ENCODE measurements at places on chromosomes 7 and 10.
A peak's percentile ranks its signal among the peaks of the same experiment; 100 is the strongest.

- DNase-seq: no peak
These were observed 38.1 kb downstream of the FAM107B start for GRCh38 chr10:14736600-14737081.

- DNase-seq: no peak
These were observed 45.5 kb upstream of the LRRN3 start for GRCh38 chr7:111045449-111045848.

DNA sequence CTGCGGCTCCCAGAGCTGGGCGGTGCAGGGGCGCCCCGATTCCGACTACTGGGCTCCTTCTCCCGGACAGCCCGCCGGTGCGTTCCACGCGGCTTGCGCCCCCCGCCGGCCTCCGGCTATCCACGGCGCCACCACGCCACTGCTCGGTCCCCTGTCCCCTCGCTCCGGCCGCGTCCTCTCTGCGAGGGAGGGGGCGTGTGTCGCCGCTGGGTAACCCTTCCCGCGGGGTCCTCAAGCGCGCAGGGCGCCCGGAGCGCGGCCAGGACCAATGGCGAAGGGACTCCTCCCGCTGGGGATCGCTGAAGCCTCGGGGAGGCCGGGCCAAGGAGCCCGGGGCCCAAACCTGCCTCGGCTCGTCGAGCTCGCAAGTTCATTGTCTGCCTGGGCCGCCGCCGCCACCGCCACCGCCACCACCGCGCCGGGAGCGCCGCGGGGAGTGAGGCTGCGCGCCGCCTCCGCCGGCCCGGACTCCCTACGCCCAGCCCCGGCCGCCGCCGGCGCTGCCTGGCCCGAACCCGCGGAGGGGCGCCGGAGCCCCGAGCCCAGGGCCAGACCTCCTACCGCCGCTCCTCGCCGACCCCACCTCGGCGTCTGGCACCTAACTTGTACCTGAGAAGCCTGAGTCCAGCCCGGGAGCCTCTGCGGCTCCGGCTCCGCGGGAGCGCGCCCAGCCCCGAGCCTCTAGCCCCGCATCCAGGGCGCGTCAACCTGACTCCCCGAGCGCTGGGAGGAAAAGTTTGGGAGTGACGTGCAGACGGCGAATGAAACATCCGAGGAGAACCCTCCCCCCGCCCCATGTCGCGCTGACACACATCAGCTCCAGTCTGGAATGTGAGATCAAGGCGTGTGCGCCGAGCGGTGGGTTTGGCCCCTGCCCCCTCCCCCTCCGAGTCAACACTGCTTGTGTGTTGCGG is at the start of gene CHST15:
TSS of gene CHST15 (minus strand) at position 739 of the 914 bp plus-strand sequence. CDS start 47,386 bp downstream, outside the sequence.
- DNase-seq: peak; percentile 66

- DNase-seq: no peak
These were observed 296.5 kb upstream of the ZNF32 start for GRCh38 chr10:43945094-43945730.

DNA sequence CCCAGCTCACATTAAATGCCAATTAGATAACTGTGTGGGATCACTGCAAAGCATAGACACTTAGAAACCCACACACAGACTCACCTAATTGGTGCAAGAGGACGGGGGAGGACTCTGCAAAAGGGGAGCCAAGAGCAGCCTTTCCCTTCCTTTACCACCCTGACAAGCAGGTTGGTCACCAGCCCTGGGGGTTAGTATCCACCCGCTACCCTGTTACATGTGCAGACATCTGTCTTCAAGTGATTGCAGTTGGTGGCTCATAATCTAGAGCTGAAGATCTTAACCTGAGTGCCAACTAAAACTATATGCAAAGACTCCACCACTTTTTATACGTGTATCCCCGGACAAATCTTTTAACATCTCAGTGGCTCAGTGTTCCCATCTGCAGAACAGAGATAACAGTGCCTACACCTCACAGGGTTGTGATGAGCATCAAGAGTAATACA is 56.9 kb downstream of the SORBS1 start:
- no peak for DNase-seq
